ENCODE measurements at places on chromosomes 3 and 15.

- DNase-seq, result peak; percentile 89
These were observed 1.4 kb downstream of the CRTAP start for GRCh38 chr3:33115024-33115768.

DNA sequence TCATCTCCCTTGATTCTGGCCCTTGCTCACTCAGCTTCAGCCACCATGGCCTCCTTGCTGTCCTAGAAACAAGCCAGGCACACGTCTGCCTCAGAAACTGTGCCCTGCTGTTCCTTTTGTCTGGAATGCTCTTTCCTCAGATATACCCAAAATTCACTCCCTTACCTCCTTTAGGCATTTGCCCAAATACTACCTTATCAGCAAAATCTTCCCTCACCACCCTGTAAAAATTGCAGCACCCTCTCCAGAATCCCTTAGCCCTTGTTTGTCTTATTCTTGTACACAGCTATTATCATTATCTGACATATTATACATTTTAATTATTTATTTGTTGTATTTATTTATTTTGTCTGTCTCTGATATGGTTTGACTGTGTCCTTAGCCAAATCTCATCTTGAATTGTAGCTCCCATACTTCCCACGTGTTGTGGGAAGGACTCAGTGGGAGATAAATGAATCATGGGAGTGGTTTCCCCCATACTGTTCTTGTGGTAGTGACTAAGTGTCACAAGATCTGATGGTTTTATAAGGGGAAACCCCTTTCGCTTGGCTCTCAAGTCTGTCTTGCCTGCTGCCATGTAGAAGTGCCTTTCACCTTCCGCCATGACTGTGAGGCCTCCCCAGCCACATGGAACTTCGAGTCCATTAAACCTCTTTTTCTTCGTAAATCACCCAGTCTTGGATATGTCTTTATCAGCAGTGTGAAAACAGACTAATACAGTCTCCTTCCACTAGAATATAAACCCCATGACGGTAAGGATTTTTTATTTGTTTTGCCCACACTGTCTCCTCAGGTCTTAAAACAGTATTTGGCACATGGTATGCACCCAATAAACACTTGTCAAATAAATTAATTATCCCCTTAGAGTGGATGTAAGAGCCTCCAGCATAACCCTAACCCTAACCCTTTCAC, 60.0 kb upstream of the STT3B start:
- no peak for DNase-seq

- DNase-seq, result peak; percentile 3
These were observed 775.8 kb upstream of the ARPP21 start for GRCh38 chr3:34863485-34863884.

DNA sequence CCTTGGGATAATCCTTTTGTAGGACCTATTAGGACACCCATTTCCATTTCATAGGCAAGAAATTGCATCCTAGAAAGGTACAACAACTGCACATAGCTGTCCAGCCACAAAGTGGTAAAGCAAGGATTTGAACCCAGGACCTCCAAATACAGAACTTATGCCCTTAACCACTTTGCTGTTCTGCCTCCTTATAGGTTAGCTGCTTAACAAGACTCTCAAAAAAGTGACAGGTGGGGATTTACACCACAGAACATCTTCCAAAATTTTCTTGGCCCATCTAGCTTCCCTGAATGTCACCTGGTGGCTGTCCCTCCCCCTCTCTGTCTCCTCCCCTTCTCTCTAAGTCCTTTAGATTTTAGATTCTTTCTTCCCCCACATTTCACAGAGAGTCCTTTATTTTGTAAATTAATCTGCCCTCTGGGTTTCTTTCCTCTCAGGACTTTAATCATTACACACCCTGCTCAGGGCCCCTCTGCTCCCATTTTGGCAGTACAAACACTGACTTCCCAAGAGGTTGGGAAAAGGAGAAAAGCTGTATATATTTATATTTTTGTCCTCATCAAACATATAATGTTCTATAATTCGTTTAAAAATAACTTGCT, 120.6 kb downstream of the CPNE4 start:
- no peak for DNase-seq

DNA sequence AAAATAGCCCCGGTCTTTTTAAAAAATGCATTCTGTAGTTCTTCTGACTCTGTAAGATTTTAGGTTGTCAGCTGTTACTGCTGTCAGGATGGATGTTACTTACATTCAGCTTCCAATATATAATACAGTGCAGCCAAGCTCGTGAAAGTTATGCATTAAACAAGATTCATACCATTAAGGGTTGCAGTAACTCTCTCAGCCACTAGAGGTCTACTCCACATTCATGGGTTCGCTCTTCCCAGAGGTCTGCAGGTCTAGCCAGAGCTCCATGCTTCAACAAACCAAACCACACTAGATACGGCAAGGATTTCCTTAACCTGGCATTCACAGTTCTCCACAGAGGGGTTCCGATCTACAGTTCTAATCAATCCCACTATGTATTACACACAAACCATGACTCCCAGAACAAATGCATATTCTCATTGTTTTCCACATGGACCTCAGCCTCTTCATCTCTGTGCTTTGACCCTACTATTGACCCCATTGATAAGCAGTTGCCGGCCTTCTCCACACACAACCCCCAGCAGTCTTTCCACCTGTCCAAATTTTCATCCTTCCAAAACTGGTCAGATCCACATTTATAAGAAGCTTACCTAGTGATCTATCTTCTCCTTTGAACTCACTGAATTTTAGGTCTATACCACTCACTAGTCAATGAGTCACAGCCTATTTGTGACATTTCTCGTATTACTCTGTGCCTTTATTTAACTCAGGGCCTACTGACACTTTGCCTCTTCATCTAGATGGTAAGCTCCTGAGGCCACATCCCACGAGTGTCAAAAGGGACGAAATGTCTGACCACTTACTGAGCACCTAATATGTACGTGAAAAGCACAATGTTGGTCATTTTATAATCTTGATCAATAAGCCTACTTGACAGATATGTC, 33.7 kb downstream of the RORA start:
- peak; percentile 62 for DNase-seq

DNA sequence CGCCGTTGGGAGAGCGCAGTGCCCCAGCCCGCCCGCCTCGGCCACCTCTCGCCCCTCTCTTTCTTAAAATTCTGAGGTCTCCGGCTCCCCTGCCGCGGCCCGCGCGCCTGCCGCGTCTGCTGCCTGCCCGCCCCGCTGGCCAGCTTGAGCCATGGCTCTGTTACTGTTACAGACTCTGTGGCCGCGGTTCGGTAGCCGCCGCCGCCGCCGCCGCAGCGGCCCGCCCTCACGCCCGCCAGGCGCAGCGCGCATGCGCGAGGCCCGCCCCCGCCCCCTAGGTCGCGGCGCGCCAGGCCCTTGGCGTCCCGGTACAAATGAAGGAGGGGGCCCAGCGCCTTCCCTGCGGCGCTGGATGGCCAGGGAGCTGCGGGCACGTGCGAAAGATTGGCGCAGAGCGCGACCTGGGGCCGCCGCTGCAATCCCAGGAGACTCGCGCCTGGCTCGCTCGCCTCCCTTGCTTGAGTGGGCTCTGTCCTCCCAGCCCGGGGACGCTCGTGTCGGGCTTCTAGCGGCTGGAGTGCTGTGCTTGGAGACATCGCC, at the start of gene ONECUT1:
Gene ONECUT1, minus strand, starts transcription at position 168 of the 540 bp plus-strand sequence. CDS start 452 bp downstream, outside the sequence.
- peak; percentile 56 for DNase-seq

DNA sequence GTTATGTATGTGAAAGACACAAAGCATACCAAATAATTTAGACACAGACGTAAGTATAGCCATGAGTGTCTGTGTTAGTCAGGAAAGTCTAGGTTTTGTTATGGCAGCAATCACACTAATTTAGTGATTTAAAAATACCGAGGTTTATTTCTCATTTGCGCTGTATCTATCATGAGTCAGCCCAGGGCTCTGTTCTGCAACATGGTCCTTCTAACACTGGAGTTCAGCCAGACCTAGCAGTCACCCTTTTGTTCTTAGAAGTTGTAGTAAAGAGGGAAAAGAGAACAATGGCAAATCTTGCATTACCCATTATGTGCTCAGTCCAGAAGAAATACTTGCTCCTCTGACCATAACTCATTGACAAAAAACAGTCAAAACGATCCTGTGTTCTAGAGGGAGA, 311.5 kb downstream of the NLGN1 start:
- DNase-seq, result no peak

GRCh38 chr3:51679777-51680176, 8.7 kb downstream of the TEX264 start:
- DNase-seq, result no peak

- DNase-seq, result no peak
These were observed 1.6 kb upstream of the PHLDB2 start for GRCh38 chr3:111857474-111857873.

DNA sequence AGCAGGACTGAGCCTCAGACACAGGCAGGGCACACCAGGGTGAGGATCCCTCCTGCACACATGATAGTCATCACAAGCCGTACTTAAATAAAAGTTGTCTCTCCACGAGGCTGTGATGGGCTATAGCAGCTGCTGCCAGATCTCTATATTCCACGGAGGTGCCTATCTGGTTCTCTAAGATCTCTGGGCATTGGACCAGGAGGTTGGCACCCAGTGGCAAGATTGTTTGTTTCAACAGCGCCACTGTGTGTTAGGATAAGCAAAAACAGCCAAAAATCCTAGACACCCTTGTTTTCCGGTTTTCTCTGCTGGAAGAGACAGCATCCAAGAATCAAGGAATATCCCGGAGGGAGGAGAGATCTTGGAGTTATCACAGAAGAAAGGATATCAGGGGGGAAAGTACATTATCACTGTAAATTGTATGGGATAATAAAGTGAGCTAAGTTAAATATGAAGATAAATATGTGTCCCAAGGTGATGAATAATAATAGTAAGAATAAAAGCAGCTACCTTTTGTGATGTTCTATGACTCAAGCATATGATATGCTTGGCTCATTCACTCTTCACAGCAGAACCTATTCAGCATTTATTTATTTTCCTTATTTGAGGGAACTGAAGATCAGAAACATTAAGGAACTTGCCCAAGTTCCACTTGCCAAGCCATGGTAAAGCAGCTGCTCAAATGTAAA, 90.6 kb upstream of the AKAP13 start:
- peak; percentile 55 for DNase-seq

- no peak for DNase-seq
These were observed 767.2 kb upstream of the LMCD1 start for GRCh38 chr3:7734456-7734855.

GRCh38 chr15:64070965-64071851, 22.4 kb downstream of the CIAO2A start:
- no peak for DNase-seq

- no peak for DNase-seq
These were observed 76.7 kb upstream of the SATB1 start for GRCh38 chr3:18501679-18502343.

All from KBM-7 (cell line).